ENCODE measurements at places on chromosomes 2 and 18.

DNA sequence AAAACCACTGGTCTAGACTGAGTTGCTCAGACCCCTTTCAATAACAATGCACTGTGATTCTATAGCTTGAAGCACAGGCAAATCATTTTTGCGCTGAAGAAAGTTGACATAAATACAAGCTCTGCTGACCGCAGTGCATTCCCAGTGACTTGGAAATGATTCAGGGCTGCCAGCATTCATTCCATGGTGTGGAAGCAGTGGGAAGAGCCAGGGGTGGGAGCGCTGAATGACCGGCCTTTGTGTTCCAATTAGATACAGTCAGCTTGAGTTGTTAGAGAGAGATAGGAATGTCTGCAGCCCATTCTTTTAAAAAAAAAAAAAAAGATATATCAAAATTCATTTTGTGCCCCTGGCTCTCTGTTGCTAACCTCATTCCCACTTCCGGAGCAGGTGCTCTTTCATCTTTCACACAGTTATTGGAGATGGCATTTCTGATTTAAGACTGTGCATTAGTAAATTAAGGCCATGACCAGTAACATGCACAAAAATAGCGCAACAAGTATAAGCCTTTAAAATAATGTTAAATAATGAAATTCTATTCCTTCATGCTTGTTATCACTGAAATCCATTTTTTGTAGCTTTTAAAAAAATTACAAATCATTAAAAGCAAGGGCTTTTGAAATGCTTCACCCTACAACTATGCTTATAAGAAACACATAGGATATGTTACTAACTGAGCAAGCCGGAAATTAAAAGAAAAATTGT, 59.4 kb upstream of the CTLA4 start:
- H3K27me3 ChIP-seq = no peaks in the 10 kb centered on the region
- H3K36me3 ChIP-seq = peaks cover 3% of the 10 kb centered on the region
- H3K27ac ChIP-seq = peak overlapping the region; percentile 83

DNA sequence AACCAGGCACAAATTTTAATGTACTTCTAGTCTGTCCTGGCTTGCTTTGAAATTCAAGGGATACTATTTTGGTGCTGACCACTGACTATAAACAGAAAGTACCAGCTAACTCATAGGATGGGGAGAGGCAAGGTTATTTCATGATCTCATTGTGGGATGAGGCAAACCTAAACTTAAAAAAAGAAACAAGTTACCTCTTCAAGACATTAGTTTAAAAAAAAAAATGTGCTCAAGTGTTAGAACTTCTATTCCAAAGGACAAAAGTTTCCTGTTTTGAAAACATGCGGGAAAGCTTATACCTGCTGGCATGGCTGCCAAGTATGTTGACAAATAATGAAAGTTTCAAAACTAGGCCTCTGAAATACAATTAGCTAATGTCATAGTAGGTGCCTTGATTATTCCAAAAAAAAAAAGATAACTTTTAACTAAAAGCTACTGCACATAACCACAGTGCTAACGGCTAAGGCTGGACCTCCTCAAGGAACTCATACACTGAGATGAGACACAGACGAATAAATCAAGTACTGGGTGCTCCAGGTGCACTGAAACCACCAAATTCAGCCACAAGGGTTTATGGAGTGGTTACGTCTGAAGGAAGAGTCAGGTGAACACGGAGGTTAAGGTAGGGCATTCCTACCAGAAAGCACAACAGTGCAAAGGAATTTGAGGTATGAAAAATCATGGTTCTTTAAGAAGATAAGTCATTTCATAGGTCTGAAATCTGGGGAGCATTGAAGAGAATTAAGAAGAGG, 38.1 kb downstream of the TMEM131 start:
- DNase-seq = no peak
- H3K27me3 ChIP-seq = no peaks in the 10 kb centered on the region
- H3K36me3 ChIP-seq = no peaks in the 10 kb centered on the region

GRCh38 chr2:213231966-213232365, 52.3 kb upstream of the SPAG16 start:
- no peaks in the 10 kb centered on the region for H3K36me3 ChIP-seq
- DNase-seq = no peak
- H3K4me1 ChIP-seq = peaks cover 48% of the 10 kb centered on the region
- H3K27ac ChIP-seq = no peak overlapping the region
- H3K4me3 ChIP-seq = no peak overlapping the region
- H3K27me3 ChIP-seq = no peaks in the 10 kb centered on the region

GRCh38 chr2:32895424-32895823, 51.3 kb upstream of the LTBP1 start:
- peaks cover 14% of the 10 kb centered on the region for H3K27me3 ChIP-seq
- no peak for DNase-seq
- no peaks in the 10 kb centered on the region for H3K4me1 ChIP-seq
- no peak overlapping the region for H3K27ac ChIP-seq

DNA sequence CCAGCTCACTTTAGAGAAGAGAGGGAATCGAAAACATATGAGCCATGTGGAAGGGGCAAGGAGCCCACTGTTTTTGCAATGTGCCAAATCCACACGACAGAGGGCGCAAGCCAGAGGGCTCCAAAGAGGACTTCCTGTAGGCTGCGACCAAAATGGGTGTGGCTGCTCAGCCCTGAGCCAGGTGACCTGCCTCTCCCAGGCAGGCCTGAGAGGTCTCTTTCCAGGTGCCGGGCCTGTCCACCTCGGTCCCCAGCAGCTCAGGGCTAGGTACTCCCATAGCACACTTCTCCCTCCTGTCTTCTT, 153.8 kb downstream of the TTC32 start:
- no peaks in the 10 kb centered on the region for H3K36me3 ChIP-seq
- H3K27me3 ChIP-seq = no peaks in the 10 kb centered on the region
- H3K27ac ChIP-seq = no peak overlapping the region
- H3K4me1 ChIP-seq = peaks cover 21% of the 10 kb centered on the region
- no peak overlapping the region for H3K4me3 ChIP-seq
